Aorta (tissue), 5 donors: ENCODE measurements at places on chromosomes 11 and 22. TPM values are rescaled to one million over a fixed set of nuclear protein-coding genes. Genes with fewer than 3 reads are reported as not detected.
A peak's percentile ranks its signal among the peaks of the same experiment; 100 is the strongest.

DNA sequence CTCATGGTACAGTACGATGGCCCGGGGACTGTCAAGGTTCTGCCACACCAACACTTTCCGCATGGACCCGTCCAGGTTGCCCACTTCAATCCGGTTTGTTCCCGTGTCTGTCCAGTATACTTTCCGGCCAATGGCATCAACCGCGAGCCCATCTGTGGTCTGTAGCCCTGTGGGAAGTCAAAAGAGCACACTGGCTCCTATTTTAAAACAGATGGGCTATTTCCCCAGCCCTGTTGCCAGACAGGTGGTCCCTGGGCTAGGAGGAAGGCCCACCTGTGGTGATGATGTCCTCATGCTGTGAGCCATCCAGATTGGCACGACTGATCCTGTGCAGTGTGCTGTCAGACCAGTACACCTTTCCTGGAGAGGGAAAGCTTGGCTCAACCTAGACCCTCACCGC lies 30.4 kb upstream of the CKAP5 start:
- H3K36me3 ChIP-seq: no peaks in the 10 kb centered on the region
- H3K27me3 ChIP-seq: no peaks in the 10 kb centered on the region
- no peak for DNase-seq
- H3K27ac ChIP-seq: no peak overlapping the region
- H3K4me1 ChIP-seq: no peaks in the 10 kb centered on the region

- H3K4me1 ChIP-seq: no peaks in the 10 kb centered on the region
- H3K27me3 ChIP-seq: no peaks in the 10 kb centered on the region
- H3K27ac ChIP-seq: no peak overlapping the region
- H3K4me3 ChIP-seq: no peak overlapping the region
- no peak for DNase-seq
- no peaks in the 10 kb centered on the region for H3K36me3 ChIP-seq
Measured at GRCh38 chr22:42717197-42717928, 3.3 kb downstream of the A4GALT start.

DNA sequence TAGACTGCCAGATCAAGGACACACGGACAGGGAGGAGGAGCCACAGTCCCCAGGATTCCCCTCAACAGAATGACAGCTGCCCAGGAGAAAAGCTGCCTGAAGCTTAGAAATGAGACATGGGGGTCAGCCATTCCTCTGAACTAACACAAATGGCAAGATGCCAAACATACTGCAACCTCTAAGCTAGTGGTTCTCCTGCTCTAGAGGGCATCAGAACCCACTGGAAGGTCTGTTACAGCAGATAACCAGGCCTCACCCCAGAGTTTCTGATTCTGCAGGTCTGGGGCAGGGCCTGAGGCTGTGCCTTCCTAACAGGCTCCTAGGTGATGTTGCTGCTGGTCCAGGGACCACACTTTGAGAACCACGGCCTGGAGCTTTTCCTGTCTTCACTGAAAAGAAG lies 28.6 kb upstream of the BID start:
- H3K36me3 ChIP-seq: no peaks in the 10 kb centered on the region
- no peak overlapping the region for H3K4me3 ChIP-seq
- H3K27ac ChIP-seq: no peak overlapping the region
- H3K27me3 ChIP-seq: no peaks in the 10 kb centered on the region
- no peak for DNase-seq

Gene C22orf31
- not detected for total RNA-seq

- no peaks in the 10 kb centered on the region for H3K27me3 ChIP-seq
- H3K4me1 ChIP-seq: peaks cover 4% of the 10 kb centered on the region
- H3K27ac ChIP-seq: no peak overlapping the region
- H3K4me3 ChIP-seq: no peak overlapping the region
- no peak for DNase-seq
Measured at GRCh38 chr11:83691451-83691950, 405.3 kb upstream of the CCDC90B start.

- H3K27me3 ChIP-seq: no peaks in the 10 kb centered on the region
- no peaks in the 10 kb centered on the region for H3K4me1 ChIP-seq
- H3K4me3 ChIP-seq: no peak overlapping the region
- H3K27ac ChIP-seq: no peak overlapping the region
- no peaks in the 10 kb centered on the region for H3K36me3 ChIP-seq
Measured at GRCh38 chr22:38469306-38469781, 1.4 kb downstream of the KDELR3 start.

Gene VWCE
- 3.0 TPM for total RNA-seq

Gene SLN
- 7.7 TPM for total RNA-seq

GRCh38 chr11:61083601-61084147 lies 18.6 kb upstream of the CD5 start:
- H3K27me3 ChIP-seq: no peaks in the 10 kb centered on the region
- H3K27ac ChIP-seq: no peak overlapping the region
- H3K36me3 ChIP-seq: no peaks in the 10 kb centered on the region
- DNase-seq: no peak
- H3K4me3 ChIP-seq: no peak overlapping the region
- no peaks in the 10 kb centered on the region for H3K4me1 ChIP-seq

Gene NRXN2
- 21.6 TPM for total RNA-seq

DNA sequence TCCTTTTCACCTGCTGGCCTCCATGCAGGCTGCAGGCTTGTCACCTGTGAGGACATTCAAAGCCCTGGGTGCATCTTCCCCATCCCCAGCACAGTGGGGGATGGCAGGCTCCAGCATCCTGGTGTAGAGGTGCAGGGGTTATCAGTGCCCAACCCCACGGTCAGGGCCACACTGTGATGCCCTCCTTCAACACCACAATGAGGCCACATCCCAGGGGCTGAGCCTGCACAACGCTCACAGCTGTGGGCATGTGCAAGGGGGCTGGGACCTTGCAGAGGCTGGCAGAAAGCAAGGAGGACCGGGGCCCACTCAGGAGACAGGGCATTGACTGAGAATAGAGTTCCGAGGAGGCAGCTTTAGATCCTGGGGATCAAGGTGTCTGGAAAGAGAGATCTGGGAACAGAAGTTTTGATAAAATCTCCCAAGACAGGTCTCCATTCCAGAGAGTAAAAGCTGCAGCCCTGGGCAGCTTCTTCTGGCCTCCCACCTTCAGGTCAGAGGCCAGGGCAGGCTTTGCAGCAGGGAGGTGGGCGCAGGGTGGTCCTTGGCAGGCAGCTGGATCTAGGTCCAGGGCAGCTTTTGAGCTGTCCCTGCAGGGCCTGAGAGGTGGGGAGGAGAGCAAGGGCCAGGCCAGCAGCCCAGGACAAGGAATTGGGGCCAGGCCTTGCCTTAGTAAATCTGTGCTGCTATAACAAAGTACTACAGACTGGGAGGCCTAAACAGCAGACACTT lies 250.8 kb upstream of the B3GAT1 start:
- no peak overlapping the region for H3K4me3 ChIP-seq
- no peak overlapping the region for H3K27ac ChIP-seq
- H3K36me3 ChIP-seq: no peaks in the 10 kb centered on the region
- no peak for DNase-seq

Gene EFCAB6
- 2.6 TPM for total RNA-seq

Gene RSF1
- total RNA-seq: 94.3 TPM

Gene SRPRA
- total RNA-seq: 104 TPM

DNA sequence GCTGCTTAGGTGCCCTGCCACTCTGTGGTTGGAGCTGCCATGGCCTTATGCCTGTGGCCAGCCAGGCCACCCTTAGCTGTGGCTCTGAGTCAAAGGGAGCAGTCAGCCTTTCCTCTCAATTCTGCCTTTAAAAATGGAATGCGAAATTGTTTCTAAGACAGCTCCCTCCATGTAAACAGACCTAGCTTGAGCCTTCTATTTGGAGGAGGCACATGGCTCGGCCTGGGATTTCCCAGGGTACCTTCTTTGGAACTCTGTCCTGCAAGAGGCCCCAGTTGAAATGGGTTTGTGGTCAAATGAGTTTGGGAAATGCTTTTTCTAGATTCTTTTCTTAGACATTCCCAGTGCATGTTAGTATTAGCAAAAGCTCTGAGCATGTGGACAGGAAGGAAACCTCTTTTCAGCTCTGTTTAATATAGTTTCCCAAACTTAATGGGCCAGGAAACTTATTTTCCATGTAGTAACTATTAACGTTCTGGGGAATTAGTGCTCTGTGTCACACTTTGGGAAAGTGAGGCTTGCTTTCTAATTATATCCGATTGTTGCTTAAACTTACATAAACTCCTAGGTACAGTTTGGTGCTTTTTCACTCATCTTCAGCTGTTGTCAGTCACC lies 7.8 kb downstream of the PHOX2A start:
- DNase-seq: no peak
- no peak overlapping the region for H3K4me3 ChIP-seq
- peaks cover 11% of the 10 kb centered on the region for H3K36me3 ChIP-seq
- H3K27me3 ChIP-seq: peaks cover 3% of the 10 kb centered on the region

GRCh38 chr11:86673872-86674750 lies 1.7 kb upstream of the ME3 start:
- DNase-seq: no peak
- H3K27ac ChIP-seq: no peak overlapping the region
- H3K4me3 ChIP-seq: no peak overlapping the region
- H3K4me1 ChIP-seq: no peaks in the 10 kb centered on the region

DNA sequence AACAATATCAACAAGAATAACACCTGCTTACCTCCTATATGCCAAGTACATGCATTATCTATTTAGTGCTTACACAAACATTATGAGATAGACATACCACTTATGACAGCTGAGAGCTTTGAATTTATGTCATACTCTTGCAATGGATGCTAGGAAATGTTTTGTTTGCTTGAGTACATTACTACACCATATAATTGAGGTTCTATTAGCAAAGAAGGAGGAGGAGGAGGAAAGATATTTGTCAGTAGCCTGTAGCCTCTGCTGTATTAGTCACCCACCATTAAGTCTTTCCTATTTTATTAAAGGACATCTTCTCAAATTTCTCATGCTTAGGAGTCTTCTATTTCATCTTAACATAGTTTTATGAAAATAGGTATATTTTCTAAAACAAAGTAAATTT lies 6.4 kb downstream of the ANO5 start:
- no peak overlapping the region for H3K27ac ChIP-seq
- H3K4me3 ChIP-seq: no peak overlapping the region
- no peak for DNase-seq
- H3K4me1 ChIP-seq: no peaks in the 10 kb centered on the region

GRCh38 chr11:128198216-128198772 lies 389.1 kb downstream of the ETS1 start:
- H3K4me1 ChIP-seq: no peaks in the 10 kb centered on the region
- H3K4me3 ChIP-seq: no peak overlapping the region
- no peaks in the 10 kb centered on the region for H3K36me3 ChIP-seq
- no peaks in the 10 kb centered on the region for H3K27me3 ChIP-seq

DNA sequence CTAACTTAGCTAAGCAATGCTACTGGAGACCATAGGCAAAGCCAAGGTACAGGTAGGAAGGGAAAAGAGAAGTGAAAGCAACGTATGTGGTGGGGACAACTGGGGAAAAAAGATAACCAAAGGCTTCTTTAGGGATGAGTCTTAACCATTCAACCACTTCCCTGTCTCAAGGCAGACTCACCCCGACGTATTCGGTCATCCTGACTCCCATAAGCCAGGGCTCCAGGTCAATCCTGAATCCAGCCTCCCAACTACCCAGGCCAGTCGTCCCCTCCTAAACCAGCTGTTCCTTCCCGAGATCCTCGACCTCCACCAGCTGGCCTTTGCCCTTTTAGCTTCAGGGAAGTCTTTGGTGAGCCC lies 330 bp downstream of the ACP2 start:
- no peaks in the 10 kb centered on the region for H3K36me3 ChIP-seq
- H3K27me3 ChIP-seq: no peaks in the 10 kb centered on the region
- H3K27ac ChIP-seq: peak overlapping the region; percentile 59
- DNase-seq: no peak

DNA sequence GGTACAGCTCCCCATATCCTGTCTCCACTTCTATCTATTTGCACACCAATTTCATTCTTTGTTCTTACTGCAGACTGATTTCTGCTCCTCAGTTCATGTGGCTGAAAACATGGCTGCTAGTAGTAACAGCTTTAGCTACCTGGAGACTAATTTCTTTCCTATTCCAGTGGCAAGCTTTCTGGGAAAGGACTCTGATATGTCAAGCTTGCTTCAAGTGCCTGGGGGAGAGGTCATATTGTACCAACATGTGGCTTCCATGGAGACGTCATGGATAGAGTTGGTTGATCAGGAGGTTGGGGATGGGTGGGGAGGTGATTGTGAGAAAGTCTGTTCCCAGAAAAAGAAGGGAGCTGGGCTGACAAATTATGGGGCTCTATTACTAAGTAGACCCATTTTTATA lies 44.9 kb downstream of the ADM start:
- DNase-seq: no peak
- H3K27ac ChIP-seq: no peak overlapping the region
- no peaks in the 10 kb centered on the region for H3K36me3 ChIP-seq
- H3K4me3 ChIP-seq: no peak overlapping the region

- DNase-seq: peak; percentile 83
- no peaks in the 10 kb centered on the region for H3K36me3 ChIP-seq
- no peaks in the 10 kb centered on the region for H3K27me3 ChIP-seq
Measured at GRCh38 chr22:39240831-39241793, 3.7 kb downstream of the PDGFB start.

- no peak overlapping the region for H3K27ac ChIP-seq
- no peaks in the 10 kb centered on the region for H3K4me1 ChIP-seq
- H3K36me3 ChIP-seq: no peaks in the 10 kb centered on the region
- H3K4me3 ChIP-seq: no peak overlapping the region
- no peak for DNase-seq
Measured at GRCh38 chr11:127003260-127003981, 2.9 kb upstream of the KIRREL3 start.

GRCh38 chr11:20030472-20030871 lies 129.8 kb downstream of the DBX1 start:
- H3K4me3 ChIP-seq: no peak overlapping the region
- no peaks in the 10 kb centered on the region for H3K27me3 ChIP-seq
- H3K4me1 ChIP-seq: peaks cover 13% of the 10 kb centered on the region
- no peak for DNase-seq

DNA sequence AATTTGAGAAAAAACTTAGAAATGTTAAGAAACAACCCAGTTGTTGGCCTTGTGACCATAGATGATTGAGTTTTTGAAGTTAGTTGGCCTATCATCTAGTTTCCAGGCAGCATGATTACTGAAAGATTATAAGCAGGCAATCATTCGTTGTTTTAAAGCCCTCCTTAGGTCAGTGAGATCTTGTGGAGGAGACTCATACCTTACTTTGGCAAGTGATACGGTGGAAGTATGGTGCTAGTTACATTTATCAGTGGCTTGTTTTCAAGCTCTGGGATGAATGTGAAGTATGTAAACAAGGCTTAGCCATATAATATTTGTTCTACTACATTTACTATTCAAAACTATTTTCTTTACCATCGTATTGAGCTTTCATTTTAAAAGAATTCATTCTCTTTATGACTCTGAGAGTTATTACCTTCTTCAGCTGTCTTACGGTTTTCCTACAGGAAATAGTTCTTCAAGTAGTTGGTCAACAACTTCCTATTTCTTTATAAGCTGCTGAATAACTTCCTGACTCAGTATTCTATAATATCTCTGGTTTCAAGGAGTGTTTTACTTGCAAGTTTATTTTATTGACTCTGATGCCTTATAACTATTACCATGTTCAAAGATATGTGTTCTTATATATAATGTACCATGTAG lies 7.3 kb downstream of the YAP1 start:
- no peaks in the 10 kb centered on the region for H3K36me3 ChIP-seq
- no peak overlapping the region for H3K4me3 ChIP-seq
- no peaks in the 10 kb centered on the region for H3K27me3 ChIP-seq
- DNase-seq: no peak
- H3K27ac ChIP-seq: no peak overlapping the region

GRCh38 chr11:73536961-73537360 lies 61.0 kb downstream of the FAM168A start:
- H3K27me3 ChIP-seq: no peaks in the 10 kb centered on the region
- no peak overlapping the region for H3K27ac ChIP-seq
- DNase-seq: no peak
- H3K4me3 ChIP-seq: no peak overlapping the region
